ENCODE measurements at places on chromosomes 5 and 9. TPM values are rescaled to one million over a fixed set of nuclear protein-coding genes. Genes with fewer than 3 reads are reported as not detected.

The PELO gene
- 5.8 TPM for total RNA-seq

The TOMM5 gene
- total RNA-seq: 156 TPM

The SERF1A gene
- not detected for total RNA-seq

The SPATA31E1 gene
- not detected for total RNA-seq

The NAIP gene
- total RNA-seq: 26.3 TPM

The OR2V2 gene
- total RNA-seq: not detected

GRCh38 chr5:44695259-44695658 lies 113.5 kb upstream of the MRPS30 start:
- no peak for DNase-seq

DNA sequence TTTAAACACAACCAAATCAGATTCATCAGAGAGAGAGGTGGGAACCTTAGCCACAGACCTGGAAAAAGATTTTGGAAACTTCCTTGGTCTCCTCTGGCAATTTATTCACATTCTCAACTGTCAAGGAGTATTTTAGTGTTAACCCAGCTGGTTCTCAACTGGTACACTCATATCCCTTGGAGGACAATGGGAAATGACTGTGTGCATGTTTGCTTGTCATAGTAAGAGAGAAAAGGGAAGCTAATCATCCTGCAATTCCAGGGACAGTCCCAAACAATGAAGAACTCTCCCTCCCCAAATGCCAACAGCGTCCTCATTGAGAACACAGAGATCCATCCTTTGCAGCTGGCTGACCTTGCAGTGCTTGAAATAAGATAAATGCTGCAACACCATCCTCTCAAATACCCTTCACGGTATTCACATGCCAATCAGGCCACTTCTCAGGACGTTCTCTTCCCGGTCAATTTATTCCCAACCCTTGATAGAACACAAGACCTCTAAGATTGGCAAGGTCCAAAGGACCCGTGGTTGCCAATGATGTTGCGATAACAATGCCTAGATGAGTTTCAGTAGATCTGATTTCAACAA lies 75.5 kb downstream of the EPB41L4B start:
- no peak for DNase-seq

DNA sequence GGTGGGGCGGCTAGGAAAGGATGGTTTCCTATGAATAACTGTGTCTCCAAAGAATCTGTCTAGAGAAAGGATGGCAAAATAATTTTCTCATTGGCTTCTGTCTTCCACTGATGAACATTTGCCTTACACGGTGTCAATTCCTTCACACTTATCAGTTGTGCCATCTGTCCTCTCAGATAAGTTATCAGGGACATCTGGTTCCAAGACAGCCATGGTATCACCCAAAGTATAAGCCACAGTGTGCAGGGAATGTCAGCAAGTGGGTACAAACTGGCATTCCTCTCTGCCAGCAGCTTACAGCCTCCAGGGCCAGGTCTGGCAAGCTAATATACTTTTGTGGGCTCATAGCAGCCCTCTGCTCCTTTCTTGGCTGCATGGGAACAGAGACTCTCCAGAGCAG lies 1092.0 kb downstream of the EFNA5 start:
- no peak for DNase-seq

DNA sequence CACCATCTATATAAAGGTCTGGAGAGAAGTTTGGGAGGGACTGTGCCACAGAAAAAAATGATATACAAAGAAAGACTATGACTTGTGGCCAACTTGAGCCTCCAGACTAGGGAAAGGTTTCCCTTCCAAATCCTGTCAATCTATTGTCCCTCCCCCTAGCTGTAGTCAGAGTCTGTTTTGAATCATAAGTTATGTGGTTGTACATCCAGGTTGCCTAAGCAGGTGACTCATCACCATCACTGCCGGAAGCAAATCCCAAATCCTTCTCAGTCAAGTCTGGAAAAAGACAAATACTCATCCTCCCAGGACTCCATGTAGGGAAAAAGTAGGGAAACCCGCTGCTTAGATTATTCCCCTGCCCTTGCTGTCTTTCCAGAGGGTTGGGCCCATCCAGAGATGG lies 235.7 kb downstream of the CDK5RAP2 start:
- no peak for DNase-seq

DNA sequence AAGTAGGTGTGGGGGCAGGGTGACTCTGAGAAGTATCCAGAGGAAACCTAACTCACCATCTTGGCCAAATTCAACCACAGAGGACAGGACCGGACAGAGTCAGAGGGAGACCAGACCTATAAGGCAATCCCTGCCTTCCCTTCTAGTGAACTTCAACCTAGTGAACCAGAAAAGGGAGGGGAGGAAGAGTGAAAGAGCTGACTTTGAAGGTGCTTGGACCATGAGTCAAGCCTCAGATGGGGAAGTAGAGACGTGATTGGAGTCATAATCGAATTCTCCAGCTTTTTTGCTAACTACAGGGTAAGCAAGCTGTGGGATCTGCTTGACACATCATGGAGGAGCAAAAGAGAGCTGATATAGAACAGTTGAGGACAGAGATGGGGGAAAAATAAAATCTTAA lies 18.8 kb upstream of the KIF2A start:
- no peak for DNase-seq

DNA sequence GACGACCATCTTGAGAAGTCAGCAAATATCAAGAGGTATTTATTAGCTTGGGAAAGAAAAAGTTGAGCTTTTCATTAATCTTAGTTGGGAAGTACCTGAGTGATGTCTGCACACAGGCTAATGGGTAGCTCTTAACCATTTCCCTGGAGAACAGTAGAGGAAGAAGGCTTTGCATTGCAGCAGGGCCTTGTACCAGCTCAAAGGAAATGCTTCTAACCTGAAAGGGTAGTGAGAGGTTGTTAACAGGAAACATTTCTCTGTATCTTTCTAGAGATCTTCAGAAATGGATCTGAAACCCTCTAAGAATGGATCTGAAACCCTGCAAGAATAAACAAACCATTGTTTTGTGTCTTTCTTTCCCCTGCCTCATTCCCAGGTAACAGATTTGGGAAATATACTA lies 393.3 kb downstream of the PLK2 start:
- no peak for DNase-seq

GRCh38 chr5:181185560-181185959 lies 19.4 kb downstream of the TRIM7 start:
- DNase-seq: no peak

GRCh38 chr5:156394642-156395305 lies 67.8 kb downstream of the SGCD start:
- DNase-seq: no peak

DNA sequence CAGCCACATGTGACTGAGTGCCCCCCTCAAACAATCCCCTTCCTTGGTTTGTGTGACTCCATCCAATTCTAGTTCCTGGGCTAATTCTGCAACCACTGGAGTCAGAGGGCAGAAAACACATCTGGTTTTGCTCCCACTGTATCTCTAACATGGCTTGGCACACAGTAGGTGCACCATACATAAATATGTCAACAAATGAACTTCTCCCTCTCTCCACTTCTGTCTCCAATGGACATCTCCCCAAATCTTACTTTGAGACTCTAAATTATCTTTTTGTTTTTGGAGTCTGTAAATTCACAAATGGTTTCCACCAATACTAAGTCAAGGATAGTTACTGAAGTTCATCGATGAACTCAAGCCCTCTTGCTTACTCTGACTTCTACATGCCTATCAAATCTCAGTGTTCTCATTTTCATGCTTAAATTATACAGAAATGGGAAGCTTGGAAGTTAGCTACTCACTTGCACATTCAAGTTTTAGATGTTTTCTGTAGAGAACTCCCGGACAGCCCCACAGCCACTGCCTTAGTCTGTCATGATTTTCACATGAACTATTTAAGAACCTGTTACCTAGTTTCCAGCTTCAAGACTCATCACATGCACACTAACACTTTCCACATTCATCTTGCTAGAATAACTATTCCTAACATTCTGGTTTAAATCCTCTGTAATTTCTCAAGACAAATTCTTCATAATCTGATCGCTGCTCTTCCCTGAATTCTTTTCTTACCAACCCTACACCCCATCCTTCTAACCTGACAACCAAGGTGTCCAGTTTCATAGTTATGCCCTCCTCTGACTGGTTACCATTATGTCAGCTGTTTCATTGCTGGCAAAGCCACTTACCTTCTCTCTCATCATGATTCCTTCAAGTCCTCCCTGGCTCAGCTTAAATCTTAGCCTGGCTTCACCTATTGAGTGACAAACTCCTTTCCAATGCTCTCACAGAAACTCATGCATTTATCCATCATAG lies 6.0 kb downstream of the RPL37 start:
- DNase-seq: no peak

DNA sequence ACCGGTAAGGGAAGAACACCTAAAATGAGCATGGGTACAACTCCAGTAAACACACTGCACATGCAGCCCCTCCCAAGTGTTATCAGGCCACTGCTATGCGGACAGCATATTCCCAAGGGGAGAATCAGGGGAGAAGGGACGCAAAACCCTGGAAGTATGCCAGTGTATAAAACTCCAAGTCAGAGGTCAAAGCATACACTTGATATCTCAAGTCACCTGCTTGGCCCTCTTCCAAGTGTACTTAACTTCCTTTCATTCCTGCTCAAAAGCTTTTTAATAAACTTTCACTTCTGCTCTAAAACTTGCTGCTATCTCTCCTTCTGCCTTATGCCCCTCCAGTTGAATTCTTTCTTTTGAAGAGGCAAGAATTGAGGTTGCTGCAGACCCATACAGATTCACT lies 408.1 kb downstream of the HTR1A start:
- DNase-seq: no peak

- DNase-seq: no peak
These were observed 12.8 kb downstream of the FAM81B start for GRCh38 chr5:95403996-95404395.

- no peak for DNase-seq
These were observed 381.8 kb downstream of the MLLT3 start for GRCh38 chr9:20240498-20240897.

DNA sequence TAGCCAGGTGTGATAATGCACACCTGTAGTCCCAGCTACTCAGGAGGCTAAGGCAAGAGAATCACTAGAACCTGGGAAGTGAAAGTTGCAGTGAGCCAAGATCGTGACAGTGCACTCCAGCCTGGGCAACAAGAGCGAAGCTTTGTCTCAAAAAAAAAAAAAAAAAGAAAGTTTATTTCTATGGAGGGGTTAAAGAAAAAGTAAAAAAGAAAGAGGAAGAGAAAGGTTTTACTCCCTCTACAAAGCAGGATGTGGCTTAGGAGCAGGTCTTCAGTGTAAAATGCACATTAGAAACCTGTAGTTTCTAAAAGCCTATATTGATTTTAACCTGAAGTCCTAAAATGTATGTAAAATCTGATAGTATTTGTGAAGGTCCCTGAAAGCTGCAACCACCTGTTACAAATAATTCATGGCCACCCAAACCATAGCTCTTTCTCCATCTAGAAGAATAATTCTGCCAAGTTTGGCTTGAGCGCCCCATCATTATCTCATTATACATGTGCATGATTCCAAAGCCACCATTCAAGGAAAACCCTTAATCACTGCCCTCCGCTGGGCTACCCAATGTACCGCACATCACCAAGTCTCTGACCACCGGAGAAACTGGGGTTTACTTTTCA lies 3.4 kb downstream of the FNBP1 start:
- no peak for DNase-seq

DNA sequence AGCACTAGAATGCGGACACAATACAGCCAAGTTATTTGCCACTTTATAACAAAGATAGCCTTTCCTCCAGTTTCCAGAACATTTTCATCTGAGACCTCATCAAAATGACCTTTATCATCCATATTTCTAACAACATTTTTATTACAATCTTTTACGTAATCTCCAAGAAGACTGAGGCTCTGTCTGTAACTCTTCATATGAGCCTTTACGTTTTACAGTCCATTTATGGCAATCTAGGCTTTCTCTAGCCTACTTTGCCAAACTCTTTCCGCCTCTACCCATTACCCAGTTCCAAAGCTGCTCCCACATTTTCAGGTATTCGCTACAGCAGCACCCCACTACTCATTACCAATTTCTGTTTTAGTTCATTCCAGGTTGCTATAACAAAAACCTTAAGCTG lies 8.2 kb upstream of the SEMA5A start:
- no peak for DNase-seq

- no peak for DNase-seq
These were observed 20.2 kb downstream of the NR2F1 start for GRCh38 chr5:93603078-93603792.
